NCI-H1930 (cell line): ENCODE measurements at places on chromosomes 7 and 10.

- DNase-seq, result no peak
These were observed 258.1 kb upstream of the GRB10 start for GRCh38 chr7:51040787-51041186.

DNA sequence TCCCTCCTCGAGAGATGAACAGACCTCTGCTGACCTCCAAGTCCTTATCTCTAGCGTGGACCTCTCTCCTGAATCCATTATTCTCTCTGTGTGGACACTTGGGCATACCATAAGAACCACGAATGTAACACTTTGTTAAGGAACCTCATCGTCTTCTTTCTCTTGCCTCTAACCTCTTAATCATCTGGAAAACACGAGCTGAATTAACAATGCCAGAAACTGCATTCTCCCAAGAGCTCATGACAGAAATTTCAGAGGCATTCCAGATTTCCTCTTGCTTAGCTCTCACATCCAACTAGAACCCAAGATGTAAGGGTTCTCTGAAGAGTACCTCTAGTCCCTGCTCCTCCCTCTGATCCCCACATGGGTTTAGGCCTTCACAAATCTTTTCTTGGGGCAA, 101.5 kb downstream of the TRIL start:
- DNase-seq, result no peak

GRCh38 chr7:157219154-157219553, 80.4 kb downstream of the UBE3C start:
- no peak for DNase-seq

GRCh38 chr7:30278849-30279652, 5.3 kb upstream of the ZNRF2 start:
- no peak for DNase-seq

- no peak for DNase-seq
These were observed 9.7 kb upstream of the ZNF485 start for GRCh38 chr10:43596546-43596945.

DNA sequence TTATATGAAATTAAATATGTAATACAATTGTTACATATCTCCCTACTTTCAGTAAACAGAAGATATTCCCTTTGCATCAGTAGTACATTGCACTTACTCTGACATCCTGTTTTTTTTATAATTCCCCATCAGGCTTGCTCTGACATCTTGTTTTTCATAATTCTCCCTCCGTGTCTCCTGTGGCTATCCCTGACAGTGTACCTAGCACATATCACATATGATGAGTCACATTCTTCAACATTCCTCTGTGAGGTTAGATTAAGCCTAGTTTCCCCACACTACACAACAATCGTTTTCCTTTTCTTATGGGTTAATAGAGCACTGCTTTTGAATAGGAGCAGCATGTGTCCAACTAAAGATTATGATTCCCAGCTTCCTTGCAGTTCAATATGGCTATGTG, 250.6 kb upstream of the NPVF start:
- no peak for DNase-seq

DNA sequence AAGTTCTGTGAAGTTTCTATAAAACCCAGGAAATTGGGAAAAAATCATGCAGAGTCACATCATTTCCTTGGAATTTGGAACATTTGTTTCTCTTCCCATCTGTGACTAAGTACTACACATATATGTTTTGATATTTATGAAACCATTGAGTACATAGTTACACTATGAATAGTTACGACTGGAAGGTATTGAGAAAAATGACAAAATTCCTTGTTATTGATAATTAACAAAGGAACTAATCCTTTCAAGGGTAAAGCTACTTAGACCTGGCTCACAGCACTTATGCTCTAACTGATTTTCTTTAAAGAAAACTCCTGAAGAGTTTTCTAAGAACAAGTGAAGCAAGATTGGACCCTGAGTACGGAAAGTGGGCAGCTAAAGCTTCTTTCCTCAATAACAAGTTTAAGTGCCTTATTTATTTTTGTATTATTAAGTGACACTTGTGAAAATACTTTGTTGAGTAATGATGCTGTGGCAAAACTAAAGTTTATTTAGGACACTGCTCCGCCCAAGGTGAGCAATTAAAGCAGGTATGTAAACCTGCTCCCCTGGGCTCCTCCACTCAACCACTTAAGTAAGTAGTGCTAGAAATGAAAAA, 12.0 kb upstream of the GLCCI1 start:
- DNase-seq, result no peak

DNA sequence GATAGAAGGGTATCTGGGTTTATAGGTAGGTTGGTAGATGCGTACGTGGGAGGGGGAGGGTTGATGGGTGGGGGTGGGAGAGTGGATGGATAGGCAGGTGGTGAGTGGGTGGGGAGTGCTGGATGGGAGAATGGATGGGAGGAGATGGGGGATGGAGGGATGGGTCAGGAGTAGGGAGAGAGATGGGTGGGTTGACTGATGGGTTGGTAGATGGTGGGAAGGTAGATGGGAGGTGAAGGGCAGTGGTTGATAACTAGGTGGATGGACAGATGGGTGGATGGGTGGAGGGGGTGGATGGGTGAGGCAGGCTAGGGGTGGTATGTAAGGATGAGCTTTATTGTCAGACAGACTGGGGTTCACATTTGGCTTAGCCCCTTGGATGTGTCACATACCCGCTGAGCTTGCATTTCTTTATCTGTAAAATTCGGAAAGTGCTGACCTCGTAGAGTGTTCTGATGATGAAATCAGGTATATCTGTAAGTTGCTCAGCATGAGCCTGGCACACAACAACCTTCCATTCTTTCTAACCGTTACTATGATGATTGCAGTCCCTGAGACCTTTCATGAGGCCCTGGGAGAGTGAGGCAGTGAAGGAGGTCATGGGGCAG, 34.3 kb downstream of the SLIT1 start:
- no peak for DNase-seq

GRCh38 chr10:117170244-117170643, 27.0 kb upstream of the KCNK18 start:
- no peak for DNase-seq

- no peak for DNase-seq
These were observed 137.5 kb downstream of the CD36 start for GRCh38 chr7:80775897-80776296.

GRCh38 chr7:137985897-137986251, 16.0 kb downstream of the CREB3L2 start:
- DNase-seq, result no peak

GRCh38 chr10:85642421-85643170, 724.0 kb downstream of the GRID1 start:
- no peak for DNase-seq

- no peak for DNase-seq
These were observed 14.5 kb downstream of the SH2D4B start for GRCh38 chr10:80552151-80552646.

DNA sequence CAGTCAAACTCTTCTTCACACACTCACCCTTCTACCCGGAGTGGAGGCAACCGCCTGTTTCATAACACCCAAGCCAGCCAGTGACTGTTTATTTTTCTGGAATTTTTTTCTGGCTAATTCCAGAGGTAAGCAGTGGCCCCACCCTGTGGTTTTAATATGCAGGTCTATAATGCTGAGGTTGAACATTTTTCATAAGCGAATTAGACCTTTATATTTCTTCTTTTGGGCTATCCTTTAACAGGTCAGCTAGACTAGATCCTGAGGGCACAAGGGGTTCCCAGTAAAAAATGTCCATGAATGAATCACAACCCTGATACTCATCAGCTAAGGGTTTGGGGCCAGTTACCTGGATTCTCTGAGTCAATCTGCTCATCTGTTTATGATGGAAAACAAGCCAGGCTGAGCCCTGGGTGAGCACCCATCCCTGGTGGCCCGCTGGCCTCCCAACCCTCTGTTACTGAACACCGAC, 76.2 kb downstream of the GRB10 start:
- DNase-seq, result no peak

- no peak for DNase-seq
These were observed 50.3 kb upstream of the RSU1 start for GRCh38 chr10:16867556-16867955.

DNA sequence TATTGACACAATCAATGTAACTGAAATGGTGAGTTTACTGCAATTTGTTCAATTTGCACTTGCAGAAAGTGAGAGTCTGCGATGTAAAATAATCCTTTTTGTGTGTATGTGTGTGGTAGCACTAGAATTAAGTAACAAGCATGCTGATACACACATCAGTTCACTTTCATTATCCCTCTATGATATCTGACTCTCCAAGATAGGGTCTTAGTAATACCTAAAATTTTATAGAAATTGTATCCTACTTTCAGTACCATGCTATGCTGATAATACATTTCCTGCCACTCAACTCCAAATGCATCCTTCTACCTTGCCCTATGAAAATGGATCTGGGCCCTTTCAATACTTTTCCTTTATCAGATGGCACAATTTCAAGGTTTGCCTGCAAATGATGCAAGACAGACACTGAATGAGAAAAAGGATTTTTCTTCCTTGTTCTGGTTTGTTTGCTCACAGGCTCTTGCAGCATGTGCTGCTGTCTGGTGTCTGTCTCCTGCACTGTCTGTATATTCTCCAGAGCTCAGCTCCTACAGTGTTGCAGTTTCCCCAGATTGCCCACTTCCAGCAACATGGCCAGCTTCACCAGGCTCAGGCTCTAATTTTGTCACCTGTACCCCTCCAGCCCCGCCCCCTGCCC, 297.9 kb upstream of the HGF start:
- no peak for DNase-seq

DNA sequence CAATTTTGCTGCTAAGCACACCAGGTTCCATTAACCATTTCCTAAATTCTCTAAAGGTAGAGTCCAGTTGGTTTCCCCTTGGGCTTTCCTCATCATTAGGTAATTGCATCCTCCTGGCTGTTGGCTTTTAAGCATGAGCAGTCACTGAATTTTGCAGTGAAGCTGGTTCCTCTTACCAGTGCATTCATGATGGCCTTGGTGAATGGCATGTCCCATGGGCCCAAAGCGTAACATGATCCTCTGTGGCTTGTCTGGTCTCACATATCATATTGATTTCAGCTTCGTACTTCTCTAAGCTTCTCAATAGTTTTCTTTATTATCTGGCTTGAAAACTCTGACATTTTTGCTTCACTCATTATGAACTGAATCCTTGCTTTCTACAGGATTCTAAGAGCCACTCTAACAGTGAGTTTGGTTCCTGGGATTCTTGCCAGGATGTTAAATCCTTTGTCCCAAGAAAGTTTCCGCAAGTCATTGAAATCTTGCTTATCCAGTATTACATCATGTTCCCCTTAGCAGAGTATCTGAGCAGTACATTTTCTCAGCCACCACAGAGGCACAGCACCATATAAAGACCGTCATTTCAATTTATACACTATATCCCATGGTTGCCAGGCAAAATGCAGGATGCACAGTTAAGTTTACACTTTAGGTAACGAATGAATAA, 134.2 kb downstream of the PTN start:
- no peak for DNase-seq

DNA sequence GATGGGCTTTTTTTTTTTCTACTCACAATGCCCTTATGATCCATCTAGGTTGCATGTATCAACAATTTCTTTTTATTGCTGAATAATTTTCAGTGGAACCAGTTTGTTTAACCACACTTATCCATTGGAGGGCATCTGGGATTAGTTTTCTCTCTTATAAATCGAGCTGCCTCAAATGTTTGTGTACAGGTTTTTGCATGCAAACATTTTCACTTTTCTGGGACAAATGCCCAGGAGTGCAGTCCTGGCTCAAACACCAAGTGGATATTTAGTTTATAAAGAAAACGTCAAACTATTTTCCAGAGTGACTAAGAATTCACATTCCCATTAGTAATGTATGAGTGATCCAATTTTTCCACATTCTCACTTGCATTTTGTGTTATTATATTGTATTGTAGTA, 313.4 kb downstream of the CXCL12 start:
- no peak for DNase-seq

- no peak for DNase-seq
These were observed 74.2 kb upstream of the ANLN start for GRCh38 chr7:36315309-36315944.

GRCh38 chr10:125976960-125977605, 80.7 kb downstream of the FANK1 start:
- no peak for DNase-seq

- DNase-seq, result no peak
These were observed 67.3 kb downstream of the ST7 start for GRCh38 chr7:117020591-117020973.

DNA sequence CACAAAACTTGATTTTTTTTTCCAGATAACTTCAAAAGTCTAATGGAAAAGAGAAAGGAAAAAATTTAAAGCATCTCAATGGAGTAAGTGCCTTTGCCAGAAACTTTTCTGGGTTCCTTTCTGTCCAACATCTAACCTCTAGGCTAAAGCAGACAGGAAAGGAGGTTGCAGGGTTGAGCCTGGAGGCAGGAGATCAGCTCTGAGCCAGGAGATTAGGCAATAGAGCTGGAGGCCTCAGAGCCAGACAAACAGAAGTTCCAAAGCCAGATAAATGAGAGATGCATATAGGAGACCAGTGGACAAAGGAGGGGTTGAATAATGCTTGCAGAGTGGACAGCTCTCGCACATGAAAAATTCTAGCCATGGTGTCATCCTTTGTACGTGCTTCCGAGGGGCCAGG, 42.9 kb downstream of the CHN2 start:
- no peak for DNase-seq

DNA sequence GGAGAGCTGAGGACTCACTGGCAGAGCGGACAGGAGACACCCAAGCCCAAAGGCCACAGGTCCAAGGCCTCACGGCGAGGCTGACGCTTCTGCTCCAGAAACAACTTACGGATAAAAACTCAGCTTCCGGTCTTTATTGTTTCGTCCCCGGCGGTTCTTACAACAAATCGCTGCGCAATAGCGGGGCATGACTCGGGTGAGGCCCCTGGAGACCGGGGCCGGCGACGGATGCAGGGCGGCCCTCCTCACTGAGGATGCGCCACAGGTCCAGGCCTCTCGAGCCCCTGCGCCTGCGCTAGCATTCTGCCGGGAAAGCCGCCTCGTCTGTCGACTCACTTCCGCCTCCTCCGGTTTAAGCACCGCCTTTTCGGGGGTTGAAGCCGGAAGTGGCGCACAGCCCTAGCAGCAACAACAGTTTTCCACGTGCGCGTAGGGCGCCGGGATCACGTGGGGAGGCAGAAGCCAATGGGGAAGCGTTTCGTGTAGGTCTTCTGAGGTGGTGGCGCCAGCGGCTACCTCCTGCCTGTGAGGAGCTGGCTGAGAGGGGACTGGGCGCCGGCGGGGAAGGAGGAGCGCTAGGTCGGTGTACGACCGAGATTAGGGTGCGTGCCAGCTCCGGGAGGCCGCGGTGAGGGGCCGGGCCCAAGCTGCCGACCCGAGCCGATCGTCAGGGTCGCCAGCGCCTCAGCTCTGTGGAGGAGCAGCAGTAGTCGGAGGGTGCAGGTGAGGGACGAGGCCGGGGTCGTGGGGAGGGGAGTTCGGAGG, at the start of the genes DNAJB9 and THAP5:
DNAJB9 (plus strand) TSS at position 494 of the 765 bp plus-strand sequence. CDS start 1,853 bp downstream, outside the sequence.
THAP5 (minus strand) TSS at position 326 of the 765 bp plus-strand sequence; CDS start at position 189, 137 bp downstream.
- DNase-seq, result peak; percentile 100

GRCh38 chr10:132326344-132326889, 5.6 kb upstream of the LRRC27 start:
- no peak for DNase-seq
